DMS 273 treated with DMSO at 0.1 percent for 48 hours (cell line): ENCODE measurements at places on chromosomes 7 and 10.

GRCh38 chr10:103127241-103127640, 65.8 kb downstream of the NT5C2 start:
- no peak for DNase-seq

GRCh38 chr7:158976468-158976848, 120.1 kb downstream of the DYNC2I1 start:
- DNase-seq = no peak

DNA sequence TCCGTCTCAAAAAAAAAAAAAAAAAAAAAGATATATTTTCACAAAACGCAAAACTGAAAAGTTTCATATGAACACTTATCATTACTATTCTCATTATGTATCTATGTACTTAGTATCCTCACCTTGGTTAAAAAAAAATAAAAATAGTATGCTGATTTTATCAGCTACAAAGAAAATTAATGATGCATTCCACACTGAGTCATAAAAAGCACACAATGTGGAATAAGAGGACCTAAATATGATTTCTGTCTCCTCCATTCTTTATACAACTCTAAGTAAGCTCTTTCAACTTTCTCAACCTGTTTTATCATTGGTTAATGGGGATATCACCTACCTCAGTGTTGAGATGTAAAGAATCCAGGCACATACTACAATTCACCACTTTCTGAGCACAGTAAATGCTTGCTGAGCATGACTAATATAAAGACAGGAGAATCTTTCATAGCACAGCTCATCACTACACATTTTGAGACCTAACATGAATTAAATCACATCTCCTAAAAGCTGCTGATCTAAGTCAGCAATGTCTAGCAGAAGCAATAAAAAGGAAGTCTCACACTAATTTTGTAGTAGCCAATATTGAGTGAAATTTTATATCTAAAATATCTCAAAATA, 2.7 kb downstream of the SNX13 start:
- no peak for DNase-seq

DNA sequence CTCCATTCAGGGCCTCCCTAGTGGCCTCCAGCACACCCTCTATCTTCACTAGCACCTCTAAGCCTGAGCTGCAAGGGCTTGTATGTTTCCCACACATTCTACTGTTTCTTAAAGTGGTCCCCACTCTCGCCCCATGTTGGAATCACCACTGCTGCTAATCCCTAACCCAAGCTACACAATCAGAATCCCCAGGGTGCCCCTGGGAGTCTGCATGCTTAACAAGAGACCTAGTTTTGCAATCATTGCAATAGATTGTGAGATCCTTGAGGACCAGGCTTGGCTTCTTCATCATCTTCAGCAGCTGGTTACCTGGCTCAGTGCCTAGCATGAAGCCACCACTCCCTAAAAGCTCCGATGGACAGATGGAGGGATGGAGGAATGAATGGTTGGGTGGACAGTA, 113.9 kb downstream of the MYOF start:
- no peak for DNase-seq

DNA sequence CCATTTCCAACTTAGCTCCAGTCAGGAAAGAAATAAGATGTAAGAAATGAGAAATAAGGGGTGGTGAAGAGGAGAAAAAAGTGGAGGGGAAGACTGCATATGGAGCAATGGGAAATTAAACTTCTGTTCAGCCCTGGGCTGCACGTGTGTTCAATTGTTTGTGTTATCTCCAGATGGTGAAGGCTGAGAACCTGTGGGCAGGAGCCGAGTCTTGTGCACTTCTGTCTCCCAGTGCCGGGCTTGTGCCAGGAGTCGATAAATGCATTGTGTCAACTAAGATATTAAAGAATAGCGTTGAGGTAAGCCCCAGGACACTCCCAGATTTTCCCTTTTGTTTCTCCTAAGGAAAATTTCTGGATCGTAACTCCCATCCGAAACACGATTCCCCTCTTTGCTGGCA, 98.2 kb downstream of the PRLHR start:
- peak; percentile 6 for DNase-seq

DNA sequence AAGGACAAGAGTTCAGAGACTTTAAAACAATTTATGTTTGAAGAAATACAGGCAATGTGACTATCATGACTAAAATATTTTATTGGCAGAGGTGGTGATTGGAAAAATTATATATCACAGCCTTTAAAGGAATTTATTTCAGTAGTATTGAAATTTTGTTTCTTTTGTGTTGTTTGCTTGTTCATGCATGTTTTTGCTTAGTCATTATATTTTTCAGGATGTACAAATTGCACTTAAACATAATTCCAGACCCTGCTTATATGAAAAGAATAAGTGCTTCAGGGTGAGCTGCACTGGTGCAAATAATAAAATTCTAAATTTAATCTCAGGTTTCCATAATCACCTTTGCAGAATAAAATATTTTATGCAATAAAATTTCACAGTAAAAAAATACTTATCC, 283.3 kb downstream of the PPP1R3A start:
- no peak for DNase-seq

DNA sequence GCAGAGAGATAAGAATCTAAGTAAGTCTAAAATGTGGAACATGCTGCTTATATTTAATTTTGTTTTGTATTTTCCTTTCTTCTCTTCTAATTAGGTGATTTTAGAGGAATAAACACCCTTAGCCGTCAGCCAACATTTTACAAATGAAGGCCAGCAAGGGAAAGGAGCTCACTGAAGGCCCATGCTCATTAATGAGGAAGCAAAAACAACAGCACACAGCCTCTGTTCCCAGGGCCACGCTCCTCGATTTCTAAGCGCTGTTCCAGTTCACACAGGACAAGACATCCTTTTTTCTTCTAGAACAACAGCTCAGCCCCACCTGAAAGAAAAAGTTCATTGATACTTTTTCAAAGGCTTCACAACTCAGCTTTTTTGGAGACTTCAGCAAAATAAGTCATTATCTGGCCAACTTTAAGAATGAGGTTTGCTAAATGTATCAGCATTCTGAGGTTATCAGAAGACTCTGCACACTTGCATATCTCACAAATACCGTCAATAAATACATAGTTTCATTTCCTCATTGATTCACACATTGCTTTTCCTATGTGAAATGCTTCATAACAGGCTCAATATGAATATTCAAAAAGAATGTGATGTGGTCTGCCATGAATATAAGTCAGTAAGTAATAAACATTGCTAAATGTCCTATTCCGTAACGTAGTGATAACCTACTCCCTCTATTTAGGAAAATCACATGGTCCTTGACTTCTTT, 34.8 kb upstream of the SFMBT2 start:
- no peak for DNase-seq

DNA sequence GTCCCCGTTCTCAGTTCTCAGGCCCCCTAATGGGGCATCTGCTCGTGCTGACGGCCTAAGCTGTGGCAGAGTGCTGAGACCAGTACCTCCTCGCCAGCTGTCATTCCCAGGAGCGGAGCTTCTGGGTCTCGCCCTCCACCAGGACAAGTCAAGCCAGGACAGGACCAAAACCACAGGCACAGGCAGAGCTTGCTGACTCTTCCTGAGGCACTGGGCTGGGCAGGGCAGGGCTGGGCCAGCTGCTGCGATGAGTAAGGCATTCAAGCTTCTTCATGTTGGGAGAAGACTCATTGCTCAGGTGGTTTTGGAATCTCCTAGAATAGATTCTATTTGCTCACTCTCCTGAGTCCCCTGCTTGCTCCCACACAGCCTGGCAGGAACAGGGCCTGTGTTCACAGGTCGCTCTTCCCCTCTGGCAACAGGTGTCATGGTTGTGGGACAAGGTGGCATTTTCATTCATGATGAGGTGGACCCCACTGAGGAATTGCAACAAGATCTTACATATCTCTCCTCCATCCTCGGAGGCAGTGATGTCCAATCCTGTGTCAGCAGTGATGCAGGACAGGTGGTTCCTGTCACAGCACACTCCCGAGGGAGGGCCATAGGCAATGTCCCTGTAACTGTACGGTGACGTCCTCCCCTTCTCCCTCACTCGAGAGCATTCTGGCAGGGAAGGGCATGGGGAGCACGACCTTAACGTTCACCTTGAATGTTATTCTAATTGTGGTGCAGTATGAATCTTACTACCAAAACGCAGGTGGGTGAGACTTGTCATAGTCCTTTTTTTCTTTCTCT, 17.0 kb upstream of the SH3PXD2A start:
- peak; percentile 40 for DNase-seq

DNA sequence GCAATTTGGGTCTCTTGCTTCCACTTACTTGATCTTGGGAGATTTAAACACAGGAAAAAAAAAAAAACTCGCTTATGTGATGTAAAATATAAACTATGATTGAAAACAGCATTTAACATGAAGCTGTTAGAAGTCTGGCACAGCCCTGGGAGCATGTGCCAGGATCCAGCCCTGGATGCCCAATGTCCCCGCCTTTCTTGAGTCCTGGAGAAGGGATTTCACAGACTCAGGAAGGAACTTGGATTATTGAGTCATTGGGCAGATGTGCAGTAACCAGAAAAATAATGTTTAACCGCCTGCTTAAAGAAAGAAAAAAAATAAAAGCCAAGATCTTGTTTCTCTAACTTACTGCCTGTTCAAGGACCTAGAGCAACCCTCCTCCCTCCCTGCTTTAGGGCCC, 3.7 kb upstream of the JCAD start:
- DNase-seq = no peak

GRCh38 chr10:13847201-13847631, 260.5 kb downstream of the PRPF18 start:
- DNase-seq = no peak
